CD4-positive, CD25-positive, alpha-beta regulatory T cell (primary cell): ENCODE measurements at places on chromosomes 6 and 20.

- no peak for DNase-seq
Measured at GRCh38 chr20:62254021-62254724, 15.9 kb downstream of the OSBPL2 start.

- DNase-seq, result no peak
Measured at GRCh38 chr6:9173229-9173628, 737.9 kb upstream of the SLC35B3 start.

DNA sequence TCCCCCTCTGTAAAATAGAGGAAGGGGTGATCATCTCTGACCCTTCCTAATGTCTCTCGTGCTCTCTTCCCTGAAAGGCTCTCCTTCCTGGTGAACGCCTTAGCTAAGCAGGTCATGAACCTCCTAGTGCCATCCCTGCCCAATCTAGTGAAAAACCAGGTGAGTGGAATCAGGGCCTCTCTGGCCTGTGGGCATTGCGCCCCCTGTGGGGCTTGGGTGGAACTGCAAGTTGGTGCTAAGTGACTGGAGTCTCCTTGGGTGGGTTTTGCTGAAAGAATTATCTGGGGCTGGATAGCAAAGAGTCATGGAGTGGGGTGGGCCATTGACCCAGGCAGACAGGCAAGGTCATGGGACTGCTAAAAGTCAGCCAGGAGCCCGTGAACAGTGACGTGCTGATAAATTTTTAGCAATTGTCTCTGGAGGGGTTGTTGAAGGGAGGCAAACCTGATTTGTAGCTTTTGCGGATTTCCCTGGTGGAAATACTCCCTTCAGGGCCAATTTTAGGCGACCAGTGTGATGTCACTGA is 8.9 kb downstream of the BPIFB1 start:
- peak; percentile 48 for DNase-seq

DNA sequence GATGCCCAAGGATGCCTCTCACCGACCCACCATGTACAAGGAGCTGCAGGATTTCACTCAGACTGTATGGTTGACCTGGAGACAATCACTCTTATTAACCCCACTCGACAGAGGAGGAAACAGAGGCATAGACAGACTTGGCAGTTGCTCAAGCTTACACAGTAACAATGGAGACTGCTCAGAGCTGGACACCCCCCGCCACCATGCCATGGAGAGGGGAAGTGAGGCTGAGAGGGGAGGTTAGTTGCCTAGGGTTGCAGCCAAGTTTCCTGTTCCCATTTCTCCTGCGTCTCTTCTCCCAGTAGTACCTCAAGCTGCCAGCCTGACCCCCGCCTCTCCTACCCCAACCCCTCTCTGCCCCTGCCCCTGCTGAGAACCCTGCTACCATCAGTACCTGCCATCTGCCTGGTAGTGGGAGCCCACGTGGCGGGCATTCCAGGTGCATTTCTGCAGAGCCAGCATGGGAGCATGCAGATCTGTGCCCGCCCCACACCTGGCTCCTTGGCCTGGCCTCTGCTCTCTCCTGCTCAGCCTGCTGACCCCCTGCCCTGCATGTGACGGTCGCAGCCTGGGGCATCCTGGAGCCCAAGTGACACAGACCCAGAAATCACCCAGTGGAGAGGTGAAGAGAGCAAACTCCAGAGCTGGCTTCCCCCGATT is 157.7 kb downstream of the PREX1 start:
- DNase-seq, result no peak

- peak; percentile 53 for DNase-seq
Measured at GRCh38 chr6:137271245-137272183, 52.3 kb upstream of the IFNGR1 start.

DNA sequence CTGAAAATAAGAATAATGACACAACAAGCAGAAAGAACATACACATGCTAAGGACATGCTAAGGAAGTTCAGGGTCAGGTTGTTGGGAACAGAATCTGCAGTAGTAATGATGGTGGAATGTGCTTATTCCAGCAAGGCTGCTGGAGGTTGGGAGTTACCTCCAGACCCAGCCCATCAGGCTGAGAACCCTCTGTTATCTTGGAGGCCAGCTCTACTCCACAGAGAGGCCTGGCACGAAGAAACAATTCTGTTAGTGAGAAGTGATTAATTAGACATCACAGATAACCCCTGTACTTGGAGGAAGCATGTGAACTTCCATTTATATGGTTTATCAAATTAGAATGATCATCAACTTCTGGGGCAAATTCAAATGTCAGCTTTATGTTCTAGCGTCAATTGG is 22.1 kb upstream of the ARHGAP18 start:
- no peak for DNase-seq

- DNase-seq, result peak; percentile 66
Measured at GRCh38 chr6:75601304-75602245, at the start of gene SENP6. Gene SENP6 (plus strand): TSS chr6:75601880. CDS start chr6:75602525, 645 bp downstream.

- no peak for DNase-seq
Measured at GRCh38 chr20:4795394-4795793, 73.7 kb downstream of the PRND start.

- DNase-seq, result no peak
Measured at GRCh38 chr6:7910298-7910653, 312 bp downstream of the TXNDC5 start.

DNA sequence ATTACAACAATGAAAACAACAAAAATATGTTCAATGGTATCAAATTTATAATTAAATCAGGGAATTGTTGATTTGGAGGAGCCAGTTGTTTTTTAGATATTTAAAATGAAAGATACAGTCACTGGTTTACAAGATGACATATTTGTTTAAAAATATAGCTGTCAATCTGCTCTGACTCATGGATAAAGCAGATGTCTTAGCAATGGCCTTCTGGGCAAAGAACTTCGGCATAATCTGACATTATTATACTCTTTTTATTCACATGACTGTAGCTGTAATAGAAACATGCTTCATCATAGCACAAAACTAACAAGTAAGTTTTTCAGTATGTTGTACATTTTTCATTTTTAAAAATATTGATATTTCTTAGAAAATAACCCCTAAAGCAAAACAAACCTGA is 267.4 kb downstream of the CENPW start:
- no peak for DNase-seq

- no peak for DNase-seq
Measured at GRCh38 chr6:1584996-1585668, 24.6 kb upstream of the FOXC1 start.

DNA sequence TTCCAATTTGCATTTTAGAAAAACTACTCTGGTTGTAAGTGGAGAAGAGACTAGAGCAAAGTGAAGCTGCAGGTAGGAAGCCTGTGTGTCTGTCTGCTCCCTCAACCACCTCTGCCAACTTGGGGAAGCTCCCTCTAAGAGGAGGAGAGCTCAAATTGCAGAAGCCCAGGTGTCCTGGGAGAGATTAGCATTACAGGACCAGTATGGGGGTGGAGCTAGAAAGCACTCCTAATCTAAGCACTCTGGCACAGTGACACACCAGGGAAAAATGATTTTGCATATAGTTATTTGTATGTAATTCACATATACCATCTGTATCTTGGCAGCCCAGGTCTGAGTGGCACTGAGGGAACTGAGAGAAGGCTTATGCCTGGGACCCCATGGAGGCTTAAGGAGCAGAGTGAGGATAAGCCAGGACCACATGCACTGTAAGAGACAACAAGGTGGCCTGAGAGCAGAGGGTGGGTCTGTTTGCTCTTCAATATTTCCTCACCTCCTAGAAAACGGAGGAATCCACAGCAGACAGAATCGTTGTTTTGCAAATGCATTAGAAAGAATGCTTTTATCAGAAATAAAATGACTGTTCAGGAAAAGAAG is 13.6 kb downstream of the GSTA2 start:
- no peak for DNase-seq

DNA sequence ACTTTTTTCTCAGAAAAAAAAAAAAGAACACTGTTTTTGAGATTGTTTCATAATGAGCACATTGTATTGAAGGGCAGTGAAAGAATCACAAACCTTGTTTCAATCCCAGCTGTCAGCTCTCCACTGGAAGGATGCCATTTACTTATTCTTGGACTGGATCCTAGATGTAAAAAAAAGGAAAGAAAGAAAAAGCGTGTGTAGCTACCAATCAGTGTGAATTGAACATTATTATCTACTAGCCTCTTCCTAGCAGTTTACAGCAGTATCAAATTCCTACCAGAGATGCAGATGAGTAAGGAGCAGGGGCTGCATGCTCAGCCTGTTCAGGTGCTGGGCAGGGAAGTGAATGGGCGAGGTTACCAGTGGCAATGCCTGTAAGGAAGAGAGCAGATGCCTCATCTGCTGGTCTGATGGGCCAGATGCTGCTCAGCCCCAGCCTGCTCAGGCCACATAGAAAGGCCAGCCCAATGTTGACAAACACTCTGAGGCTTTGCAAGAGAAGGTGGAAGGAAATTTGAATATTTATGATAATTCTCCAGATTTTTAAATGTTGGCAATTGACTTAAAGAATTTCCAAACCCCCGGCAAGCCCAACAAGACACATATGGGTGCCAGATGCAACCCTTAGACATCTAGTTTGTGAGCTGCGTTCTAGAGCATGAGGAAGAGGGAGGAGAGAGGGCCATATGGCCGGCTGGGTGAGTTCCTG is 189.5 kb downstream of the IBTK start:
- DNase-seq, result no peak

DNA sequence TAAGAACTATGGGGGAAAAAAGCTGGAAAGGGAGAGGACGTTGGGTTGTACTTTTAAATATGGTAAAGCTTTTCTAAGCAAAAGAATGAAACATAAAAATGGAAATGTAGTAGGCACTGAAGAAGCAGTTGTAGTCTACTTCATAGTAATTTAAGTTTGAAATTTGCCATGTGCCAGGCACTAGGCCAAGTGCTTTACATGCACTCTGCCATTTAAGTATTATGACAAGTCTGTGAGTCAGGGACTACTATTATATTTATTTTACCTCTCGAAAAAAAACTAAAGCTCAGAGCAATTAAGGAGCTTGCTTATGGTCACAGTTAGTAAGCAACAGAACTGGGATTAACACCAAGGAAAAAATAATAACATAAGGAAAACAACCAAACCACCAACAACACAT is 257.8 kb downstream of the GMDS start:
- DNase-seq, result no peak

- DNase-seq, result no peak
Measured at GRCh38 chr6:97632341-97632740, 349.3 kb upstream of the MMS22L start.

GRCh38 chr20:57918551-57918950 is 208.7 kb upstream of the PMEPA1 start:
- no peak for DNase-seq

GRCh38 chr6:113432521-113433334 is 424.4 kb upstream of the MARCKS start:
- no peak for DNase-seq

- no peak for DNase-seq
Measured at GRCh38 chr6:109053336-109053735, 41.3 kb downstream of the SESN1 start.

GRCh38 chr6:66396549-66396948 is 689.5 kb upstream of the EYS start:
- no peak for DNase-seq
